ENCODE measurements at places on chromosomes 4 and X. TPM values are rescaled to one million over a fixed set of nuclear protein-coding genes. Genes with fewer than 3 reads are reported as not detected.

Gene FAM47A
- not detected for total RNA-seq

Gene TLR7
- total RNA-seq, result not detected

Gene RAB33B
- total RNA-seq, result 12.2 TPM

Gene DNAAF6
- not detected for total RNA-seq

Gene PRR27
- not detected for total RNA-seq

Gene PHOX2B
- total RNA-seq, result not detected

Gene NHSL2
- 3.9 TPM for total RNA-seq

Gene TMEM31
- not detected for total RNA-seq

Gene ODAM
- not detected for total RNA-seq

Gene HAND2
- 31.3 TPM for total RNA-seq

Gene TTC29
- not detected for total RNA-seq

Gene ATP2B3
- total RNA-seq, result not detected

Gene PWWP3B
- total RNA-seq, result 8.1 TPM

Gene HSPA4L
- total RNA-seq, result 10.7 TPM

Gene SERPINA7
- total RNA-seq, result not detected

Gene ARX
- total RNA-seq, result not detected

Gene AFF2
- total RNA-seq, result 6.6 TPM

Gene MTHFD2L
- 15.0 TPM for total RNA-seq

Gene FHIP1A
- 0.99 TPM for total RNA-seq

Gene GATA1
- not detected for total RNA-seq

Gene MAGEB1
- not detected for total RNA-seq

Gene GPR78
- 2.0 TPM for total RNA-seq

Gene CFAP99
- not detected for total RNA-seq

Gene DUSP9
- total RNA-seq, result not detected

Gene SERTM2
- not detected for total RNA-seq

Gene ELOVL6
- 23.0 TPM for total RNA-seq

Gene TLR10
- total RNA-seq, result not detected

Gene ESX1
- total RNA-seq, result not detected

Gene ITM2A
- total RNA-seq, result 3.3 TPM

Gene CRLF2
- not detected for total RNA-seq

Gene RASSF6
- total RNA-seq, result not detected

Data from fibroblast of the aortic adventitia (primary cell).